Omental fat pad (tissue), 4 donors: ENCODE measurements at places on chromosomes 16 and 17.
A peak's percentile ranks its signal among the peaks of the same experiment; 100 is the strongest.

DNA sequence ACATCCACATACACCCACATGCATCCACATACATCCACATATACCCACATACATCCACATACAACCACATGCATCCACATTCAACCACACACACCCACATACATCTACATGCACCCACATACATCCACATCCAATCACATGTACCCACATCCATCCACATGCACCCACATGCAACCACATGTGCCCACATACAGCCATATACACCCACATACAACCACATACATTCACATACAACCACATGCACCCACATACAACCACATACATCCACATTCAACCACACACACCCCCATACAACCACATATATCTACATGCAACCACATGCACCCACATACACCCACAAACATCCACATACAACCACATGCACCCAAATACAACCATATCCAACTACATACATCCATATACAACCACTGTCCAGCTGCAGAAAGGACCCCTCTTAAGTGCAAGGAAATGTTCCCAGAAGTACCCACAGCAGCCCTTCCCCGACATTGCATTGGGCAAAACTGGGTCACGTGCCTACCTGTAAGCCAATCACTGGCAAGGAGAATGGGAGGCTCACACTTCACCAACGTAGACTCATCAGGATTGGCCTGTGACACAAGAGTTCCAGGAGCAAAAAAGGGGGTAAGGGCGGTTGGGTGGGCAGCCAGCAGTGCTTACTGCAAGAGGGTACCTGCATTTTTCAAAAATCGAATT lies 18.1 kb downstream of the CALB2 start:
- no peak for DNase-seq

DNA sequence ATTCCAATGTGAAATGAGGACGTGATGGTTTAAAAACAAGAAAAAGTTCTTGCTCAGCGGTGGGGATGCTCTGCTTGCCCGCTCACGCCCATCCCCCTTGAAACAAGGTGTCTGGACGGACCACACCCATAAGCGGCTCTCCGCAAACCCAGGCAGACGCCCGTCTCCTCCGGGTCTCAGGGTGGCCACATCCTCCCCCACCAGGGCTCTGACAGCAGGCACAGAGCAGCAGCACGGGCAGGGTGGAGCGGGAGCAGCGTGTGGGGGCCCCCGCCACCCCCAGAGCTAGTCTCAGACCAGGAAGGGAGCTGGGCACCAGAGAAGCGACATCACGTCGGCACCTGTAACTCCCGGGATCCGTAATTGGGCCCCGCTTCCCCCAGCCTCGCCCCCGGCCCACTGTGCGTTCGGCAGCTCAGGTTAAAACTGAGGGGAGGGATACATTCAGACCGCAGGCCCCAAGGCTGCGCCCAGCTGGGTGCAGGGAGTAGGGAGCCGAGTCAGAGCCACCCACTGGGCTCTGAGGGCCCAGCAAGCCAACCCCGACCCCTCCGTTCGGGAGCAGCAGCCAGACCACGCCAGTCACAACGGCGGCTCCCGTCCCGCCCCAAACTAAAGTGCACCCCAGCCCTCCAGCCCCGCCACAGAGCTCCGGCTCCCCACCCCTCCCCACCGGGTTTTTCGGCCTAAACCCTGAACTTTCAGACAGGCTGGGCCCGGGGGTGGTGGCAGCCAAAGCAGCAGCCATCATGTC lies 22.0 kb downstream of the CLUH start:
- peak; percentile 16 for DNase-seq

DNA sequence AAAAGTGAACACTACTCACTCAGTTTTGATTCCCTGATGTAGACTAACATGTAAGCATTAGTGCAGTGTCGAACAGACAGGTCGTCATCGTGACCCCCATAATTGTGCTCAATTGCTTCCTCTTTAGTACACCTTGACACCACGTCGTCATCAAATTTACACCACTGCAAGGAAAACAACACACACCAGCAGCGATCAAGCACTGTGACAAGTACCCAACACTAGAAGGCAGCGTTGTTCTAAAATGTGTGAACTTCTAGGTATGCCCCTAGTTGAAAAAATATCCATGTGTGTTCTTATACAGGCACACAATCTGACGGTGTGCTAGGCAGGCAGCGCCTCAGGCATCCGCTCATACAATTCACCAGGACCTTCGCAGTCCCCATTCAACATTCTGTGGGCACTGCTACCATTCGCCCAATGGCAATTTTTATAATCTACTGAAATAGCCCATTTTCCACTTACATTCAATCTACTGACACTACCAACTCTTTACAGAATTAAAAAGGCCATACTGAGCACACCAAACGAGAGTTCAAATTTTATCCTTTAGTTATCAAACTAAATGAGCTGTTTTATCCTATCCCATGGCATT lies 23.1 kb downstream of the LITAFD start:
- DNase-seq = no peak

DNA sequence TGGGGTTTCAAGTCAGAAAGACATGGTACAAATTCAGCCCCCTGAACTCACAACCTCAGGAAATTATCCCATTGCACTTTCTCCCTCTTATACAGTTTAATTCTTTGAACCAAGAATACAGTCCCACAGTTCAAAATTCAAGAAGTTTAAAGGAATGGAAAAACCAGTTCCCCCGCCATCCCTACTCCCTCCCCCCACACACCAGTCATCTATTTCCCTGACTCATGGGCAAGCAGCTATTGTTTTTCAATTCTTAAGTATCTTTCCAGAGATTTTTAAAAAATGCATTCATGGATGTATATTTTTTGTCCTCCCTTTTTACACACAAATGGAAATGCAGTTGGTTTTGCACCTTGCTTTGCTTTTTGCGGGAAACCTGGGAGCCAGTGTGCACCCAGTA lies 7.3 kb downstream of the SYCE1L start:
- DNase-seq = no peak

DNA sequence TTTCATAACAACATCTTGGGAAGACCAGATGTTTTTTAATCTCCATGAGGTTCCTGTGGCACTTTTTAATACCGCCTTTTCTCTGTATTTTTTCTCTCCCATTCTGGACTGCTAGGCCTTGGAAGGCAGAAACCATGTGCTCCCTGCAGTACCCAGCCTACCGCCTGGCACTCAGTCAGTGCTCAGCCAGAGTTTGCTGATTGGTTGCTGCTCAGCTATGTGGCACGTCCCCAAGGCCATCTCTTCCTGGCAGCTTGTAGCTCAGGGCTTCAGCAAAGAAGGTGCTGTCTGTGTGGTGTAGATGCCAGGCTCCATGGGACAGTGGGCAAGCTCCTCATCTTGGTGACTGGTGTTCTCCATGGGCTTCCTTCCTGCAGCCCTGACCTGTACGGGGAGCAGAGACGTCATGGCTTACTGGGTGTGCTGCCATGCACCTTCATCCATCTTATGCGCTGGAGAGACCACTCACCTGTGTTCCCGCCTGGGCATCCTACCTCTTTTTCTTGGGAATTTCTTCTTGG lies 86.7 kb downstream of the CLEC16A start:
- no peak for DNase-seq

GRCh38 chr17:10144456-10144855 lies 54.0 kb downstream of the GAS7 start:
- DNase-seq = no peak

- DNase-seq = no peak
Observed at GRCh38 chr16:15054357-15055140, 1.3 kb downstream of the NTAN1 start.

DNA sequence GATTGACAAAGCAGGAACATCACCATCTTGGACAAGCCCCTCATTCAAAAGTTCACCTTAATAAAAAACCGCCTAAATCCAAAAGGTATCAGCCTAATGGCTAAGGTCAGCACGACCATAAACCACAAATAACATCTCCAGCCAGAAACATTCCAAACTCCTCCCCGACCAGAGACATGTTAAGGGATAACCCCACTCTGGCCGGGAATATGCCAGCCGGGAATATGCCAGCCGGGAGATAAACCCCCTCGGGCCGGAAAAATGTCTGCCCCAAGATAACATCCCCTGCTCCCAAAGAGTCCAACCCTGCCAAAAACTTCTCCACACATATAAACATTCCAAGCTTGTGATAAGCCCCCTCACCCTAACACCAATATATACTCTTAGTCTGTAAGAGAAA lies 1.4 kb downstream of the DHX33 start:
- DNase-seq = no peak

DNA sequence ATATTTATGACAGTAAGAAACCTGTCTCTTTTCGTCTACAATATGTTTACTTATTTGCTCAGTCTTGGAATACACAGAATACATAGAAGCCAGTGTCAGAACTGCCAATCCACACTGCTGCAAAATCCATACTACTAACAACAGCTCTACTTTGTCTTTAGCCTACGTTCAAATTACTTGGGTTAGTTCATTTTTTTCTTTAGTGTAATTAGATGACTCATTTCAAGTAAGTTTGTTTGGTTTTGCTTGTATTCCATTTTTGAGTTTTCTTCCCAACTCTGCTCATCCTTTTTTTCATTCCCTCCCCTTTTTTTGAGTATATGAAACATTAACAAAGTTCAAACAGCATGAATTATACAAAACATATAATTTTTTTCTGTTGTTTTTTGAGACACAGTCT lies 16.9 kb downstream of the CMC2 start:
- no peak for DNase-seq

DNA sequence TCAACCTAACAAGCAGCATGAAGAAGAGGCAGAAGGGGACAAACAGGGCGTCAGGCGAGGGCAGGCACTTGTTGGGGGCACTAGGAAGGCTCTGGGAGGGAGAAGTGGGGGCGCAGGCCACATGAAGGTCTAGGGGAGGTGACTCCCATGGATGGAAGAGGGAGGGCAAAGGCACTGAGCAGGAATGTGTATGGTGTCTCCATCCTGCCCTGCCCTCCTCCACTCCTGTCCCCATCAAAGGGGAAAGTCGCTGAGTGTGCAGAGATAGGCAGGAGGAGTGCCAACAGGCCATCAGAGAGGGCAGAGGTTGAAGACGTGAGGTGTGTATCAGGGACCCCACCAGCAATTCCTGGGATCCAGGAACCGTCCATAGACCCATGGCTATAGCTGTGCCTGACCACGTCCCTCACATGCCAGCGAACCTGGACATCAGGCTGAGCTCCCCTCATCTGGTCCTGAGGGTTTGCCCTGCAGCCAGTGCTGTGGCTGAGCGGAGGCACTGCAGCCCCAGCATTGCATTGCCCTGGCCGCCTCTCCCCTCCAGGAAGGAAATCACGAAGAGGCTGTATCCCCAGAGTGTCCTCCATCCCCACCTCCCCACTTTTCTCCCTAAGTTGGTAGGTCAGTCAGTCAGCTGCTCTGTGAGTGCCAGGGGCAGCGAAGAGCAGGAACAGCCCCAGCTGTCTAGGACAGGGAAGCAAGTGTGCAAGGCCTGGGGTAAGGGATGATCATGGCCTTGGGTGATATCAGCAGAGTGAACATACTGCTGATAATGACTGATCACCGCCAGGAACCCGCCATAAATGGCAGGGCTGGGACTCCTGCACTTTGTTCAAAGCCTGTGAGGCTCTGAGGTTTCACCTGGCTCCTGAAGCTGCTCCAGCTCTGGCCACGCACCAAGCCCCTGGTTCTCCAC lies 6.2 kb upstream of the CYB561 start:
- DNase-seq = no peak

DNA sequence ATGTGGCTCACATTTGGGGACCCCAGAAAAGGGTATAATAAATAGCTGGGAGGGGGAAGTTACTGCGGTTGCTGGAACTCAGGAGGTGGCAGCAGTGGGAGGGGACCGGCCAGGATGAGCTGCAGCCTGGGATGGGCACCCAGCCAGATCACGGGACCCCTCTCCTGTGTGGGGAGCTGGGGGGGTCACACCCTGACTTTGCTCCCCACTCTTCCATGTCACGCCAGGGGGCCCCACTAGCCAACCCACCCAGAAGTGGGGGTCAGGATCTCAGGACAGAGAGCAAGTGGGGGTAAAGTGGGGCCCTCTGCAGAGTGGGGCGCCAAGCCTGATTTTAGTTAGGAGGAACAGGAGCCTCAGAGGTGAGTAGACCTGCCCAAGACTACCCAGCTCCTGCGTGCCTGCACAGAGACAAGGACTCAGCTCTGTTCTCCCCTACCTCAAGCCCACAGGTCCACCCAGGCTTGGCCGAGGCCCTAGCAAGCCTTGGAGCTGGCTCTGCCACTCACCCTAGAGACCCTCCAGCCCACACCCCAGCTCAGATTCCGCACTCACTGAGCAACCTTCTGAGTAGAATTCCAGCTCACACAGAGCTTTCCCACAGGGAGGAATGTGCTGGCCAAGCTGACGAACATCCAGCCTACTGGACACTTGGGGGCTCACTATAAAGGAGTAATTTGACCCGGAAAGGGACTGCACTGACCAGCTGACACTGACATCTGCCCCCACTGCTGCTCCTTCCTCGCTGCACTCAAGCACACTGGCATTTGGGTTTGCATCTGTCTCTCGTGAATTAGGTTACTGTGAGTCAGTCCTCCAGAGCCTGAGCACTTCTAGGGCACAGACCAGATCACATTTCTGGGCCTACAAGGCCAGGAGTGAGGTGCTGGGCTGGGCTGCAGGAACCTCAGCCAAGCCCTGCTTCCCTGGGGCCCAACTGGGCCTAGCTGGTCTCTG lies 310.1 kb downstream of the C16orf95 start:
- no peak for DNase-seq

GRCh38 chr16:1364510-1364909 lies 12.8 kb downstream of the GNPTG start:
- DNase-seq = no peak

- no peak for DNase-seq
Observed at GRCh38 chr17:74755533-74755932, 7.1 kb downstream of the NHERF1 start.

GRCh38 chr17:1714980-1715802 lies 5.0 kb upstream of the TLCD2 start:
- DNase-seq = peak; percentile 72

GRCh38 chr16:19503461-19504075 lies 18.3 kb downstream of the GDE1 start:
- no peak for DNase-seq

GRCh38 chr17:40092581-40092980 lies 7.8 kb downstream of the NR1D1 start:
- no peak for DNase-seq

DNA sequence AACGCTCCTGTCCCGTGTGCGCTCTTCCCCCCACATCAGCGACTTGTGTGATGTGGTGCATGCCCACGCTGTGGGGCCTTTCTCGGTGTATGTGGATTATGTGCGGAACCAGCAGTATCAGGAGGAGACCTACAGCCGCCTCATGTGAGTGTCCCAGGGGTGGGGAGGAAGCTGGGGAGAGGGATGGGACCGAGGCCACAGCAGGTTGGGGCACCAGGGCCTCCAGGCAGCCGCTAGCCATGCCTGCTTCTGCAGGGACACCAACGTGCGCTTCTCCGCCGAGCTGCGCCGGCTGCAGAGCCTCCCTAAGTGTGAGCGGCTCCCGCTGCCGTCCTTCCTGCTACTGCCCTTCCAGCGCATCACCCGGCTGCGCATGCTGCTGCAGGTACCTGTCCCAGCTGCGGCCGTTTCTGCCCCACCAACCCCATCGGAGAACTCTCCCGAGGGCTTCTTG lies 5.8 kb downstream of the ARHGEF15 start:
- no peak for DNase-seq
